ENCODE measurements at places on chromosomes 12 and 14. TPM values are rescaled to one million over a fixed set of nuclear protein-coding genes. Genes with fewer than 3 reads are reported as not detected.

TSPAN8 gene
- not detected for total RNA-seq

RNASE1 gene
- total RNA-seq: not detected

GDF3 gene
- total RNA-seq: not detected

GRCh38 chr12:31597066-31597465 is 6.1 kb upstream of the DENND5B start:
- DNase-seq: no peak
- peaks cover 12% of the 10 kb centered on the region for H3K27me3 ChIP-seq
- no peak overlapping the region for H3K27ac ChIP-seq

GRCh38 chr14:105091054-105091516 is 25.9 kb upstream of the GPR132 start:
- DNase-seq: peak; percentile 21
- H3K27me3 ChIP-seq: peaks cover 13% of the 10 kb centered on the region
- no peaks in the 10 kb centered on the region for H3K36me3 ChIP-seq

DNA sequence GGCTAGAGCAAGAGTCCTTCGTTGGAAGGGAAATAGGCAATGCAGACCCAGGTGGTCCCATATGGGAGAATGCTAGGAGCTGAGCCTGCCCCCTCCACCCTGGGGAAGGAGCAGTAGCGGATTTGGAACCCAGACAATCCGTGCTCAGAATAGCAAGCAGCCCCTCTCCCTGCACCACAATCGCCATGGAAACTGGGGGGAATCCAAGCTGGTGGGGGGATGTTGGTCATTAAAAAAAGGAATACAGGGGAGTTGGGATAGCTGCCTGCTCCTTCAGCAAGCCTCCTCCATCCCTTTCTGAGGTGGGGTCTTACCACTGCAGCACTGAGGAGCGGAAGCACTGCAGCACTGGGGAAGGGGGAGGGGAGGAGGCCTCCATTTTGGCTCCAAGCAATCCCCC is 2.9 kb downstream of the RND1 start:
- peaks cover 23% of the 10 kb centered on the region for H3K4me1 ChIP-seq
- no peak overlapping the region for H3K27ac ChIP-seq
- no peak overlapping the region for H3K4me3 ChIP-seq
- no peak for DNase-seq
- H3K36me3 ChIP-seq: peaks cover 1% of the 10 kb centered on the region

DNA sequence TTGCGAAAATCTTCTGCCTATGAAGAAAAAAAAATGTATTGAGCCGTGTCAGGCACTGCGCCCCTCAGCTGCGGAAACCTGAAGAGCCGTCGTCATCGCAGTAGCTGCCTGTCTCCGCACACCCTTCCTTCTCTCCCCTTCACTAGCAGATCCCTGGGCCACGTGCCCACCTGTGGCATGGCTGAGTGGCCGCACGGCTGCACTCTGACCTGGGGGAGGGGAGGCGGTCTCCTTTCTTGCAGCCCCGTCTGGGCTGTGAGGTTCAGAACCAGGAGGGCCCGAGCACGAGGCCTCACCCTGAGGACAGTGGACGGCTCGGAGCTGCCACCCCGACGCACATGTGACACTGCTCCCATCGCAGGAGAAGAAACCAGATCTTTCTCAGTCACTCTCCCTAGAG is 24.9 kb downstream of the PGAM5 start:
- H3K4me1 ChIP-seq: no peaks in the 10 kb centered on the region
- no peak for DNase-seq
- no peak overlapping the region for H3K27ac ChIP-seq
- H3K4me3 ChIP-seq: no peak overlapping the region

DNA sequence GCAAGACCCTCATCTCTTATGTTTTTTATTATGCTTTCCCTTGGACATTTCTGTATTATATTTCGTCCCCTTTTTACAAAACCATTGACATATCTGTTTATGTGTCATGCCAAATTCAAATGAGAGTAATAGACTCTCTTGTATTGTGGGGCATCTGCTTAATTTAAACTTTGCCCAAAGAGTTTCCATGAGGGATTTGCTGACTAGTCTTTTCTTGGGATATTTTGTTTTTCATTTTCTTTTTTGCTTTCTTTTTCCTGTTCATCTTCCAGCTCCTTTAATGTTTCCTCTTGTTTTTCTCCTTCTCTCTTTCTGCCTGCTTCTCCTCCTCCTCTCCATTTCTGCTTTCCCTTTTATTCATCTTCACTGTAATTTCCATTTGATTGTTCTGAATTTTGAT is 13.8 kb upstream of the ZNF26 start:
- H3K36me3 ChIP-seq: peaks cover 8% of the 10 kb centered on the region
- DNase-seq: no peak
- H3K27ac ChIP-seq: no peak overlapping the region
- no peak overlapping the region for H3K4me3 ChIP-seq

DNA sequence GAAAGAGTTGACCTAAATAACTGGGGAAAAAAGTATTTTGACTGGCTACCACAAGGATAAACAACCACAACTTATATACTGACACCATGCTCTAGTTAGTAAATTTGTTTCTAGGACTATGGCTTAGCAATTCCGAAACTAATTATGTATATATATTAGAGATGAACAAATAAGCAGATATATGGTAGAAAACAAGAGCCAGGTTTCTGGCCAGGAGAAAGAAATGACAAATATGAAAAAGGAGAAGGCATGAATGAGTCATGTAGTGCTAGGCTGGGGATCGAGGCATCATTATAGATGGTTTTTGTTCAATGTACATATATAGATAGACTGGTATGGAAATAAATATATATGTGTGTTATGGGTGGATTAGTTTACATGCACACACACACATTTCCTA is 5.5 kb upstream of the LRRC74A start:
- no peak overlapping the region for H3K4me3 ChIP-seq
- H3K36me3 ChIP-seq: no peaks in the 10 kb centered on the region
- H3K4me1 ChIP-seq: no peaks in the 10 kb centered on the region
- peaks cover 12% of the 10 kb centered on the region for H3K27me3 ChIP-seq
- H3K27ac ChIP-seq: no peak overlapping the region

DNA sequence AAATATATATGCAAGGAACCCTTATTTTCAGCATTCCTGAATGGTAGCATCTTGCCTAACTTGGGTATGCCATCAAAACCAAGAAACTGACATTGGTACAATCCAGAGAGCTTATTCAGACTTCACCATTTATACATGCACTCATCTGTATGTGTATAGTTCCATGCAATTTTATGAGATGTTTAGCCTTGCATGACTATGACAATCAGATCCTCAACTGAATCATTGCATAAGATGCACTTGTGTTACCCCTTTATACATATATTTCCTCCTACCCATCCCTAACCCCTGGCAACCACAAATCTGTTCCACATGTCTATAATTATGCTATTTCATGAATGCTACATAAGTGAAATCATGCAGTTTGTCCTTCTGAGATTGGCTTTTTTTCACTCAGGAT is 37.0 kb upstream of the PPFIBP1 start:
- H3K4me3 ChIP-seq: no peak overlapping the region
- DNase-seq: no peak
- peaks cover 15% of the 10 kb centered on the region for H3K36me3 ChIP-seq
- peaks cover 3% of the 10 kb centered on the region for H3K27me3 ChIP-seq
- no peak overlapping the region for H3K27ac ChIP-seq

- H3K27ac ChIP-seq: no peak overlapping the region
- no peaks in the 10 kb centered on the region for H3K4me1 ChIP-seq
- H3K4me3 ChIP-seq: no peak overlapping the region
- no peaks in the 10 kb centered on the region for H3K36me3 ChIP-seq
- no peak for DNase-seq
- peaks cover 31% of the 10 kb centered on the region for H3K27me3 ChIP-seq
These were observed 154.4 kb downstream of the PTPN11 start for GRCh38 chr12:112573141-112573540.

- no peaks in the 10 kb centered on the region for H3K36me3 ChIP-seq
- H3K27me3 ChIP-seq: no peaks in the 10 kb centered on the region
- no peaks in the 10 kb centered on the region for H3K4me1 ChIP-seq
These were observed 49.1 kb downstream of the CCDC85C start for GRCh38 chr14:99554757-99555531.

DNA sequence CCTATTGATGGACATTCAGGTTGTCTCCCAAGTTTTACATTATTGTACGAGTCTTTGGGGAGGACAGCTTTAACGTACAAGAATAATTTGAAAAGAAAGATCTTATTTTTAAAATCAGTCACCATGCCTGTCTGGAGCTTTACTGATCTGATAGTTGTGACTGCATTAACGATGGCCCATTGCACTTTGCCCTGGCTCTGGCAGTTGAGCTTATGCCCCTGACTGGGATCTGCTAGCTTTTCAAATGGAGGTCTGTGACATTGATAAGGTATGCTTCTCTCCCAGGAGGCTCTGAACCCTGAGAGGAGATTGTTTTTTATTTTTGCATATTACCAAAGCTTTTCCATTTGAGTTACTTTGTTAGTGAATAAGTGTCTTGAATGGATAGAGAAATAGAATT is 17.9 kb upstream of the RAB3IP start:
- H3K27ac ChIP-seq: no peak overlapping the region
- H3K4me1 ChIP-seq: no peaks in the 10 kb centered on the region
- no peaks in the 10 kb centered on the region for H3K36me3 ChIP-seq
- no peak overlapping the region for H3K4me3 ChIP-seq
- DNase-seq: no peak

Measured in activated CD8-positive, alpha-beta T cell treated with anti-CD3 and anti-CD28 coated beads, Interleukin-2, amount 10 ng/mL, durations not matched to agents 7 days and 5 days (primary cell).